AG10803 (cell line): ENCODE measurements at places on chromosomes 3 and 15.

DNA sequence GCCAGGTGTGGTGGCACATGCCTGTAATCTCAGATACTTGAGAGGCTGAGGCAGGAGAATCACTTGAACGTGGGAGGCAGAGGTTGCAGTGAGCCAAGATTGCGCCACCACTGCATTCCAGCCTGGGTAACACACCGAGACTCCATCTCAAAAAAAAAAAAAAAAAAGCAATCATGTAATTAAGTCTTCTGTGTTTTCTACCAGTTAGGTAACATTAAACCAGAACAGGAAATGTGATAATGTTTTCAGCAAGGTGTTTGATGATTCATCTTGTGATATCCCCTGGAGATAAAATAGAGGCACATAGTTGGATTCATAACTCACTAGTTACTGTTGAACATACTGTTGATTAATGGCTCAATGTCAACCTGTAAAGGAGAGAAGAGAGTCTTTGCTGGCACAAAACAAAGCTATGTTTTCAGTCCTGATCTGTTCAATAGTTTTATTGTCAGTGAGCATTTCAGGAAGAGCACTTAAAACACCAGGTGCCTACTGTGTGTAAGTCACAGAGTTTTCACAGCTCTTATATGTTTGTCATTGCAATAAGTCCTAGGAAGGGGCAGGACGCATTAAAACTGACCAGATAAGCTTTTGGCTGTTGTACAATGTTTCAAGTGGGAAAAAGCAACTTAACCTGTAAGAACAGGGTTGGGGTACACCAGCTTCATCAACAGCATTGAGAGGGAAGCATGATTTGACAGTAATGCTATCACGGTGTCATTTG, 19.5 kb downstream of the DNAJB11 start:
- peak; percentile 34 for DNase-seq

DNA sequence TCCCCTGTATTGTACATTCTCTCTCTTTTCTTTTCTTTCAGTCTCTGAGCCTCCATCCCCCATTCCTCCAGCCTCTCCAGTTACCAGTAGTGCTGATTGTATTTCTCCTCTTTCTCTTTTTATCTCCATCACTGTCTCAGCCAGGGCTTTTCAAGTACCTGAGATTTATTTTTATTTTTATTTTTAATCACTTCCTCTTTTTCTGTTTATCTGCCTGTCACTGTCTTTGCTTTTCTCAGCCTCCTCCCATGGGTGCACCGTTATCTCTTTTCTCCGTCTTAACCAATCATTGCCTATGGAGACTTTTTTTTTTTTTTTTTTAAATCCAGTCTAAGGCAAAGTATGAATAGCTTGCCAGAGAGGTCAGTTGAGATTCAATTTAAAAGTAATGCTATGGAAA, 359.3 kb downstream of the GAP43 start:
- DNase-seq: no peak

GRCh38 chr15:85414037-85414436, 33.6 kb downstream of the AKAP13 start:
- no peak for DNase-seq

DNA sequence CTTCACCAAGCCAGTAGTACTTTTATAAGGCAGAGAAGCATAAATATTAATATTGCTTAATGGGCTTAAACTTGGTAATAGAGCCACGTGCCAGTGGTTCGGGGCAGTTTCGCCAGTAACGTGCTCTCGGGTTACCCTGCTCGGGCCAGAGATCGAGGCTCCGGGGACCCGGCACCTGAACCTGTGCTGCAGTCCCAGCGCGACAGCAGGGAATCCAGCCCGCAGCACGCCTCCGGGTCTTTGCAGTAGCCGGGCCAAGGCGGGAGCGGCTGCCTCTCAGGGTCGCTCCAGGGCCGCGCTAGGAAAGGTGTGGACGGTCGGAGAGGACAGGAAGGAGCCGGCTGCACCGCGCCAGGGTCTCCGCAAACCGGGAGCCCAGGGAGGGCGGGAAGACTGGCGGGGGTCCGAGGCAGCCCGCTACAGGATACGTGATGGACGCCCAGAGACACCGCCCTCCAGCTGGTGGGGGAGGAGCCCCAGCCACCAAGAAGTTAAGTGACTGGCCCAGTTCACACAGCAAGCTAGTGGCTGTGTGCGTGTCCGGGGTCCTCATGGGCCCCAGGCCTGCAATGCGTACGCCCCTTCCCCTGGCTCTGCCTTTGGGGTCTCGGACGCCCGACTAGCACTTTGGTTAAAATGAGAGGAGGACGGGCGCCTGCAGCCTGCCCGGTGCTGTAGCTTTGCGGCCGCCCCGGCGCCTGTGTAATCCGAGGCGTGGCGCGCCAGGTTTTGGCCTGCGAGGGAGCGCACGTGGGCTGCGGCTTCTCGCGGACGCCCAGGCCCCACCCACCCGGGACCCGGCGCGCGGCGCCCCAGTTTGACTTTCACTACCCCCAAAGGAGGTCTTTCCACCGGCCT, 1.2 kb upstream of the PDE8A start:
- peak; percentile 78 for DNase-seq

GRCh38 chr3:123163141-123163540, 38.6 kb upstream of the SEC22A start:
- no peak for DNase-seq

DNA sequence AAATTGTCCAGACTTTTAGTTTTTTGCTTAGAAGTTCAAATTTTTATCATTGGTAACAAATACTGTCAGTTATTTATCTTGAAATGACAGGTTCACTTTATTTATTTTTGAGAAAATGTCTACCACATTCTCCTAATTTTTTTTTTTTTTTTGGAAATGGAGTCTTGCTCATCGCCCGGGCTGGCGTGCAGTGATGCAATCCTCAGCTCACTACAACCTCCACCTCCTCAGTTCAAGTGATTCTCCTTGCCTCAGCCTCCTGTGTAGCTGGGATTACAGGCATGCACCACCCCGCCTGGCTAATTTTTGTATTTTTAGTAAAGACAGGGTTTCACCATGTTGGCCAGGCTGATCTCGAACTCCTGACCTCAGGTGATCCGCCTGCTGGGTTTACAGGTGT, 16.1 kb upstream of the EBLN2 start:
- DNase-seq: no peak

GRCh38 chr15:89112341-89112971, 24.2 kb downstream of the ABHD2 start:
- peak; percentile 25 for DNase-seq

DNA sequence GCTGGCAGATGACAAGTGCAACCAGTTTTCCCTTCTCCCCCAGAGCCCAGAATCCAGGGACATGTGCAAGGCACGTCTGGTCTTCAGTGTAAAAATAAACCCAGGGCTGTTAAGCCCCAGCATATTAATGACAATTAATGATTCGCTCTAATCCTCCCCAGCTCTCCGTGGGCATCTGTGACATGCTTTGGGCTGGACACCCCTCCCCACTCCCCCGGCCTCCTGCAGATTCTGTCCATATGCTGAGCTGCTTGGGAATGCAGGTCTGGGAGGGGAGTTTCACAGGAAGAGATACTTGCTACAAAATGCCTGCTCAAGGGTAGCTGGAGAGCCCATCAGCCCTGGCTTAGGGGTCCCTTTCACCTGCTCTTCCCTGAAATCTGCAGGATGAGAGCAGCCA, 43.0 kb upstream of the NTRK3 start:
- no peak for DNase-seq

- peak; percentile 54 for DNase-seq
Measured at GRCh38 chr3:152236716-152237115, 32.0 kb upstream of the MBNL1 start.

DNA sequence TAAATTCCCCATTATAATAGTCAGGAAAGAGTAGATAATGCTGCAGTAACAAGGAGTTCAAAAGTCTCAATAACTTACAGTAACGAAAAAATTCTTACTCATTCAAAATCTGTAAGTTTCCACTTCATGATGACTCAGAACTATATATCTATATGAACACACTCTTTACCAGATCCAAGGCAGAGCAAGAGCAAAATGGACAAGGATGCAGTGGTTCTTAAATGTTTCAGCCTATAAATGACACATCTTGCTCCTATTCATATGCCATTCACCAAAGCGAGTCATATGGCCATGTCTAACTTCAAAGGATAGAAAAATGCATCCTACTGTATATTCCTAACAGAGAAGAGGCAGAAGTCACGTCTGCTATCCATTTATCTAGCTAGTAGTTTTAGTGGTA, 787.7 kb downstream of the NAALADL2 start:
- no peak for DNase-seq
